ENCODE measurements at places on chromosomes 5 and 9.

- DNase-seq, result peak; percentile 29
Measured at GRCh38 chr9:105835721-105836120, 141.4 kb downstream of the TMEM38B start.

- no peak for DNase-seq
Measured at GRCh38 chr9:124146031-124146561, 111.7 kb upstream of the NEK6 start.

- no peak for DNase-seq
Measured at GRCh38 chr9:111190347-111190746, 139.7 kb downstream of the OR2K2 start.

- DNase-seq, result no peak
Measured at GRCh38 chr9:107218829-107219485, 64.1 kb upstream of the RAD23B start.

DNA sequence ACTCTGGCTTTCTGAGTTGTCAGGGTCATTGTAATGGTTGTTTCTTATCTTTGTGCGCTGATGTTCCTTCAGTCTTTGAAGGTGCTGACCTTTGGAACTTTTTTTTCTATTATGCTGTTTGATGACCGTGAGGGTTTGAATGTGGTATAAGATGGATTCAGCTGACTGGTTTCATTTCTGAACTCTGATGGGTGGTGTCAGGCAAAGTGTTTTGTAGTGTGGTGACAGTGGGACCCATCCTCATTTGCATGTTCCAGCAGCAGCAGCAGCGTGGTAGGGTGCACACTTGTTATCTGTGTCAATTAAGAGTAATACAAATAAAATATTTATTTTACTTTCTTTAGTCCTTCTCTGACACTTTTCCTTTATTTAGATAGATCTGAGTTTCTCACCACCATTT, 227.7 kb upstream of the PRR16 start:
- no peak for DNase-seq

- DNase-seq, result peak; percentile 15
Measured at GRCh38 chr5:64149268-64149667, 16.4 kb upstream of the RNF180 start.

- DNase-seq, result no peak
Measured at GRCh38 chr5:142572006-142572405, 113.9 kb downstream of the FGF1 start.

DNA sequence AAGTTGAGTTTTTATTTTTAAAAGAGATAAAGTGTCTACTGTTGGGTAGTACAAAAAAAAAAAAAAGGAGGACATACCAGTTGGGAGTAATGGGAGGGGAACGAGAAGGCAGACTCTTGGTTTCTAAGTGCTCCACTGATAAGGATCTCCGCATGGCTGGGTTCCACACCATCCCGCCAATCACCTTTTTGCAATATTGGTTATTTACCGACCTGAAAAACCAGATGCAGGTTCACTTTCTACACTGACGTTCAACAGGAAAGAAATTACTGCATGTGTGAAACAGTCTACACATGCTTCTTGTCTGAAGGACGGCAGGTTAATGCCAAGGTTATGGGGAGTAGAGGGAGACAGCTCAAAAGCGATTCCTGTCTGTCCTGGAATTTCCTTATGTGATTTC, 75.5 kb downstream of the PTPN3 start:
- DNase-seq, result peak; percentile 13

- peak; percentile 32 for DNase-seq
Measured at GRCh38 chr9:131278702-131279111, 2.4 kb upstream of the FAM78A start.

- no peak for DNase-seq
Measured at GRCh38 chr5:176132471-176133288, 105.5 kb upstream of the SIMC1 start.

DNA sequence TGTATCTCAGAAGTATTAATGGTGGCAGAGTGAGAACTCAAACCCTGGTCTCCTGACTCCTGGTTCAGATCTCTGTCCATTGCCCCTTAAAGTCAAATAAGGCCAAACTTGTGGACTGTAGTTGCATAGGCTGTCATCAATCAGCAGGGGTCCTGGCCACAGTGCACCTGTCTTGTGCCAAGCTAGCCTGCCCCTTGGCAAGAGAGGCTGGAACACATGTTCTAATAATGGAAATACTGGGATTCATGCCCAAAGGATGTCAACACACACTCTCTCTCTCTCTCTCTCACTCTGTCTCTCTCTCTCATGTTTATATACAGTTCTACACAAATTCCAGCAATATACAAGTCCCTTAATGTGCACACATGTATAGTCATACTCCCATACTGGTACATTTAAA, 44.3 kb downstream of the GLRA1 start:
- DNase-seq, result no peak

DNA sequence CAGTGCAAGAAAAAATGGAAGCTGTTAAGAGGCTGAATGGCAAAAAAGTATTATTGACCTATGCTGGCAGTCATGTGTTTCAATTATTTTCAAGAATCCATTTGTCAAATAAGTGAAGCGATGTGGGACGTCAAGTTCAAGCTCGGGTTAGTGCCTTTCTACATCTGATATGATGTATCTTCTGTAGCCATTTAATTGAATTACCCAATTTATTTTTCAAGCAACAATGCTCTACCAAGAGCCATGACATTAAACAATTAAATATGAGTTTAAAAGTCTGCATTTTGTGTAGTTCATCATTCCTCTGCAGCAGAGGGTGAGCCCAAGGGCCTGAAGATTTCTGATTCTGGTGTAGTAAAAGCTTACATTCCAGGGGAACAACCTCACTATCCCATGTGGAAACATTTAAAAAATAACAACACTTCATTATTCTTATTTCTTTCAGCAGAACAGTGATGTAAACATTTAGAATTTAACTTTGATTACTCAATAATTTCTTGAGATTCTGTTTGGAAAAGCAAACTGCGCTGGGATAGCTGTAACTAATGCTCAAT, 619.7 kb upstream of the ARRDC3 start:
- DNase-seq, result no peak

- peak; percentile 61 for DNase-seq
Measured at GRCh38 chr5:127925916-127926315, 157.7 kb upstream of the SLC12A2 start.

GRCh38 chr9:129849901-129850300, 14.6 kb downstream of the USP20 start:
- DNase-seq, result no peak

DNA sequence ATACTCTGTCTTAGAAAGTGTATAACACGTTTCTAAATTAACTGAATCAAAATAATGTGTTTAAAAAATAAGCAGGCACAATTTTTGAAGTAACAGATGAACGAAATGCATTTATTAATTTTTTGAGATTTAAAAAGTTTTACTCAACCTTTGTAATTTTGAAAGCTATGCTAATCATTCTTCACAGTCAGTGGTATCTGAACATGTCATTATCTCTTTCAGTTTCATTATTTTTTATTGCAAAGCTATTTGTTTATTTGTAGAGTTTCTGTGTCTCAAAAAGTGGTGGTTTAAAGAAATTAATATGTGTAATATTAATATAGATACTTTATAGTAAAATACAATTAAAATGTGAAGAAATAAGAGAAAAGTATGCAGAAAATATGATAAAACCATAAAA, 11.2 kb downstream of the CHSY3 start:
- DNase-seq, result no peak

GRCh38 chr9:127066060-127066850, 56.2 kb downstream of the ANGPTL2 start:
- DNase-seq, result no peak

- DNase-seq, result no peak
Measured at GRCh38 chr5:108061941-108062340, 320.0 kb downstream of the FBXL17 start.

- DNase-seq, result no peak
Measured at GRCh38 chr9:106075236-106075959, 381.1 kb downstream of the TMEM38B start.

All from stomach (tissue), 19 donors.